ENCODE measurements at places on chromosomes 6 and 20.

- no peak for DNase-seq
Observed at GRCh38 chr6:44662461-44663121, 275.1 kb downstream of the CDC5L start.

- no peak for DNase-seq
Observed at GRCh38 chr6:72857791-72858585, 236.1 kb downstream of the KCNQ5 start.

DNA sequence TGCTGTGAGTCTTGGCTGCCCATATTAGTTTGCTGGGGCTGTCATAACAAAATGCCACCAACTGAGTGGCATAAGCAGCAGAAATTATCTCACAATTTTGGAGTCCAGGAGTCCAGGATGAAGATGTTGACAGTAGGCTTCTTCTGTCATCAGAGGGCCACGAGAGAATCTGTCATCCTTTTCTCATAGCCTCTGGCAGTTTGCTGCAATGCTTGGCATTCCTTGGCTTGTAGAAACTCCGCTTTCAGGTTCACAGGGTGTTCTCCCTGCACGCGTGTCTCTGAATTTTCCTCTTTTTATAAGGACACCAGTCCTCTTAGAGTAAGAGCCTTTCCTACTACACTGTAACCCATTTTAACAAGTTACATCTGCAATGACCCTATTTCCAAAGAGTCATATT, 838.4 kb downstream of the TFAP2A start:
- no peak for DNase-seq

- no peak for DNase-seq
Observed at GRCh38 chr6:109861946-109862345, 116.2 kb upstream of the GPR6 start.

DNA sequence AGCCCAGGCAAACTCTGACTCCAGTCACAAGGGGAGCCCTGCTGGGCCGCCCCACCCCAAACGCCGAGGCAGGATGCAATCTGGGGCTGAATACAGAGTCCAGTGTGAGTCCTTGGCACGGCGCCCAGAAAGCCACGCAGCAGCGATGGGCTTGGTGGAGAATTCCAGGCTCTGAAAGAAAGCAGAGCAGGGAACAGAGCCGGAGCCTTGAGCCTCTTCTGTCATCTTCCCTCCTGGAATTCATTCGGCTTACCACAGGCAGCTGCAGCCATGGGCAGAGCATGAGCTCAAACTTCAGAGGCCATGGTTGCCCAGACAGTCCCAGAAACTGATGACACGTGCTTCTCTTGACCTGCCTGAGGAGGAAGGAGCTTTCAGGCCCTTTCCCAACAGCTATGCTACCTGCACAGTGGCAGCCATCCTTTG, 441.1 kb upstream of the JARID2 start:
- DNase-seq: no peak

DNA sequence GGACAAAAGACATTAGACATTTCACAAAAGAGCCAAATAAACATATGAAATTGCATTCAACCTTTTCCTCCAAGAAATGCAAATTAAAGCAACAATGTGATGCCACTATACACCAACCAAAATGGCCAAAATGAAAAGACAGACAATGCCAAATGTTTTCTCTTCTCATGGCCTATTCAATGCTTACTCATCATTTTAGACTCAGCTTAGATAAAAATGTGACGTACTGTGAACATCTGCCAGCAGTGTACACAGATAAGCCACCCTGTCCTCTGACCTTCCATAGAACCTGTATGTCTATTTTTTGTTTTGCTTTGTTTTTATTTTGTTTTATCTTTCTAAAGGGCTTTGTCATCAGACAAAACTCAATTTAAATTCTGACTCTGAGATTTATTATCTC, 385.2 kb downstream of the FRK start:
- DNase-seq: no peak

GRCh38 chr6:157571269-157571668, 190.3 kb downstream of the ZDHHC14 start:
- DNase-seq: no peak

DNA sequence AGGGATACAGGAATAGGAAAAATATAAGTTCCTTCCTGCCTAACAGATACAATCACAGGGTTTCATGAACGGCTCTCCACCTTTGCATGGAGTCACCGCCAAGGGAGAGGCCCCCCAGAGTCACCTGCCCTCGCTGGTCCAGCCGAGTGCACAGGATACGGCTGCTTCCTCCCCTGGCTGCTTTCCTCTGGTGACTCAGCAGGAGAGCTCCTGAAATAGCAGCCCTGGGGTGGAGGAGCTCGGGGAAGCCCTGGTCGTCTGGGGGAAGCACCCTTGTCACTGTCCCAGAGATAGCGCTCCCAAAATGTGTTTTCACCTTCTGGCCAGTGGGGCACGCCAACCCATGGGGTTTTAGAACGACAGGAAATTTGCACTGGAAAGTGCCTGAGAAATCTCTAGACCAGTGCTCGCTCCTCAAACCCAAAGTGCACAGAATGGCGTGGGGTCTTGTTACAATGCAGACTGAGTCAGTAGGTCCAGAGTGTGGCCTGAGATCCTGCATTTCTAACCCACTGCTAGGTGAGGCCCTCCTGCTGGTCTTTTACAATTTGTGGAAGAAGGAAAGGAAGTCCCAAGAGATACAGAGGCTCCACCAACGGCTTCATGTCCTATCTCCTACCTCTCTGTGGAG, 35.9 kb upstream of the FAM50B start:
- no peak for DNase-seq

DNA sequence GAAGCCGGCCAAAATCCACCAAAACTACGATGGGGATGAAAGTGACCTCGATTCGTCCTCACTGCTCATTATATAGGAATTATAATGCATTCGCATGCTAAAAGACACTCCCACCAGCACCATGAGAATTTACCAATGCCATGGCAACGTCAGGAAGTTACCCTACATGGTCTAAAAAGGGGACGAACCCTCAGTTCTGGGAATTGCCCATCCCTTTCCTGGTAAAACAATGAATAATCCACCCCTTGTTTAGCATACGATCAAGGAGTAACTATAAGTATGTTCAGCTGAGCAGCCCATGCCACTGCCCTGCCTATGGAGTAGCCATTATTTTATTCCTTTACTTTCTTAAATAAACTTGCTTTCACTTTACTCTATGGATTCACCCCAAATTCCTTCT, 20.1 kb upstream of the FAM110A start:
- DNase-seq: no peak

- DNase-seq: no peak
Observed at GRCh38 chr6:101478891-101479290, 85.4 kb downstream of the GRIK2 start.

GRCh38 chr6:70592391-70593117, 25.8 kb downstream of the SDHAF4 start:
- DNase-seq: no peak

DNA sequence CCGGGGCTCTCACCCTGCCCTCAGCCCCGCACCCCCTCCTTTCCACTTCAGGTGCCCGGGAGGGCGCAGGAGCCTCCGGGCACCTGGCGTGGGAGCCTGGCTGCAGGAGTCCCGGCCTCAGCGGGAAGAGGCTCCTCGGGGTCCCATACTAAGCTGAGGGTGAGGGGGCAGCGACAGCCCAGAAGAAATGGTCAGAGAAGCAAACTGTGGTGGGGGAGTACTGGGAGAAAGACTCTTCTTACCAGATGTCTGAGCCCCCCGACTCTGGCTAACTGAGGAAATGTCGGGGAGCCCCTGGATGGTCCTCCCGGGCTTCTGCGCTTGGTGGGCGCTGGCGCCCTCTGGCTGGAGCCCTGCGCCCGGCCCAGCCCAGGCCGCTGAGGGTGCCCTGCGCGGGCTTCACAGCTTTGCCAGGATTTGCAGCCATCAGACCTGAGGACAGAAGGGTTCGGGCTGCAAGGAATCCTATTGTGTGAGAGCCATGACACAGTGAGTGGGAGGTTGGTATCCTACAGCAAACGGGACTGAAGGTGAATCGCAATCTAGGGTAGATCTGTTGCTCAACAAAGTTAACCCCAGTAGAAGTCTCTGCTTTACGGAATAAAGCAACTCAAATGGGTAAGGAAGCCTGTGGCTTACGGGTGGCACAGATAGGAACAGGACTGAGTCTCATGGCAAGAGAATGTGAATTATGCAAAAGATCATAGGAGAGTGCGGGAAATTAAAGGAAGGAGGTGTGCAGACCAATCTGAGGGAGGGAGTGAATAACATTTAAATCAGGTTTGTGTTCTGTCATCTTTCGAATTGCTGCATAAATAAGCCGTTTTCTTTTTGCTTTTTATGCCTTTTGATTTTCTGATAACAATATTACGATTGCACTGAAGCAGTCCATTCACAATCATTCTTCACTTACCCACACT, 639 bp upstream of the RCAN2 start:
- DNase-seq: no peak

DNA sequence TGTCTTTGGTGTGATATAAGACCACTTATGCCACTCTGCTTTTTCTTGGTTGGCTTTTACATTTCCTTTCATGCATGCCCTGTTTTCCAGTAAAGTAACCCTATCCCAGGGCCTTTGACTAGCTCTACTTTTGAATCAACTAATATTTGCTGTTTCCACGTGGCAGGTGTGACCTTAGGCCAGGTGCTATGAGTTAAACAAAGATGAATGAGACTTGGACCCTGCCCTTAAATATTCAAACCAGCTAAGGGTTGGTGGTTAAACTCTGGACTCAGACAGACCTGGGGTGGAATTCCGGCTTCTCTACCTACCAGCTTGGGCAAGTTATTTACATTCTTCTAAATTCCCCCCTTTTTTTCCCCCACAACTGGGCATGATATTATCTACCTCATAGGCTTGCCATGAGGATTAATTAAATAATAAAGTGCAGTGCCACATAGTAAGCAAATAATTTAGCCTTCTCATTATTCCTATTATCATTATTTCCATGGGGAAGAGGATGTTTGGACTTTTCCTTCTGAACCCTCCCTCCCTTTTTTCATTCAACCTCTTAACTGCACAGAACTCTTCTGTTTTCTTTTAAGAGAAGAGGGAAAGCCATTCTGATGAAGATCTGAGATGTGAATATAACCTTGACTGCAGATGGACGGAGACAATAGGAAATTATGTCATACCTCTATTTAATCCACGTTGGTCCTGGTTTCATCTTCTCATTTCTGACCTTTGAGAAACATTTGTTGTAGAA, 143.6 kb upstream of the TNFAIP3 start:
- DNase-seq: no peak

GRCh38 chr6:38542031-38542430, 97.7 kb downstream of the BTBD9 start:
- no peak for DNase-seq

- DNase-seq: no peak
Observed at GRCh38 chr6:128121610-128122009, 220.8 kb upstream of the THEMIS start.

GRCh38 chr6:148543540-148543939, 200.9 kb downstream of the SASH1 start:
- no peak for DNase-seq

DNA sequence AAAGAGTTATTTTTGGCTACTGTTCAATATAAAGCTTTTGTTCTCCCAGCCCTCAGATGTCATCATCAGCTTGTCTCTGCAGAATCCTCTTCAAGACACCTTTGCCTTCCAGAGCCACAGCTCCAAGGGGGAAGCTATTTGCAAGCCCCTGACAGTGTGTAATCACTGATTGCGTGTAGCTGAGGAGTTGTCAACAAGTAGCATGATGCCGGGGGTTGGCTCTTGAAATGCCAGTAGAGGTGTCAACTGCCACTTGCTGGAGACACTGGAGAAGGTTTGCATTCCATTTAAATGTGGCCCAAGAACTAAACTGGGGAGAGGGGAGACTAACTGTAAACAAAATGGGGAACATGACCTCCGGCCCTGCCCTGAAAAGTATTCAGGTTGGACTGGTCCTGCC, 44.3 kb upstream of the PDYN start:
- DNase-seq: no peak

GRCh38 chr6:121868206-121868605, 432.8 kb downstream of the GJA1 start:
- DNase-seq: no peak

DNA sequence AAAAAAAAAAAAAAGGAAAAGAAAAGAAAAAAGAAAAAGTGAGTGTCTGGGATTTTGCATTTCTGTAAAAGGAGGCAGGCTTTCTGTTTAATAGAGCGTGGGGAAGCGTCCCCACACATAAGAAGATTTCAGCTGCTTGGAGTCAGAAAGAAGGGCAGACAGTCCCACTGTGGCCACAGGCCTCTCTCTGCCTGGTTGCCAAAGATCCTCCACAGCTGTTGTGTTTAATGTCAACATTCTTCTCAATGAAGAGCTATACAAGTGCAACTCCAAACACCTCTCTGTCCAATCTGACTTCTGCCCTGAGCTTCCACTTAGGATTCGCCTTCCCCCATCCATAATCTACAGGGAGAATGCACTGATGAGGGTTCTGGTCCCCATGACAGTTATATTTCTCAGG, 64.3 kb upstream of the MLN start:
- DNase-seq: no peak

DNA sequence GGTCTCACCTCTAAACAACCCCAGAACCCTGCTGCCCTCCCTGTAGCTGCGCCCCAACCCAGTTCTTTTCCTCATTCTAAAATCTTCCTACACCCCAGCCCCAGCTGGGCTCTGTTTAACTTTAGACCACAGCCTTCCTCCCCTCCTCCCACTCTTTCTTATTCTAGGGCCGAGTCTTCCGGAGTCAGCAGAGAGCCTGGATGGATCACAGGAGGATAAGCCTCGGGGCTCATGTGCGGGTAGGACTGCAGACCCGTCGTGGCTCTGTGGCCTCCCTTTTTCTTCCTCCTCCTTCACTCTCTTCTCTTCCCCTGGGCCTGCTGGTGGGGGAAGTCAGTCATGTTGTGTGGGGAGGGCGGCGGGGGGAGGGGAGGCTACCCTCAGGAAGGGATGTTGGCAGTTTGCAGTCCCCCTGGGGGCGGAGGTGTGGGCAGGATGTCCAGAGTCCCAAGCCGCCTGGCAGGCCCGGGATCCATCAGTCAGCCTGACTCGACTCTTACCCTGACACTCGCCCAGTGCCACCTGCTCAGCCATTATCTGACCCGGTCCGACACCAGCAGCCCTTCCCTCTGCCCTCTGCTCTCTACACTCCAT, 8.1 kb downstream of the CAPN11 start:
- no peak for DNase-seq

- no peak for DNase-seq
Observed at GRCh38 chr6:35642471-35643161, 46.1 kb downstream of the FKBP5 start.

GRCh38 chr20:5480824-5481600, 164.3 kb upstream of the PROKR2 start:
- DNase-seq: no peak

- DNase-seq: no peak
Observed at GRCh38 chr6:118897386-118897785, 3.4 kb downstream of the ASF1A start.

GRCh38 chr20:52049001-52049731, 142.4 kb downstream of the ZFP64 start:
- no peak for DNase-seq

GRCh38 chr20:12086359-12086758, 168.7 kb downstream of the BTBD3 start:
- no peak for DNase-seq

GRCh38 chr20:64065974-64066343, 3.0 kb downstream of the TCEA2 start:
- DNase-seq: peak; percentile 58

GRCh38 chr6:6734479-6735465, 146.3 kb downstream of the LY86 start:
- DNase-seq: no peak

Measured in stimulated activated CD8-positive, alpha-beta memory T cell treated with anti-CD3 and anti-CD28 coated beads, Interleukin-15, amount 100 ng/mL, for 48 hours (primary cell).